ENCODE measurements at places on chromosomes 3 and 15. TPM values are rescaled to one million over a fixed set of nuclear protein-coding genes. Genes with fewer than 3 reads are reported as not detected.

- DNase-seq = no peak
Observed at GRCh38 chr15:51856714-51857380, 27.4 kb downstream of the TMOD3 start.

DNA sequence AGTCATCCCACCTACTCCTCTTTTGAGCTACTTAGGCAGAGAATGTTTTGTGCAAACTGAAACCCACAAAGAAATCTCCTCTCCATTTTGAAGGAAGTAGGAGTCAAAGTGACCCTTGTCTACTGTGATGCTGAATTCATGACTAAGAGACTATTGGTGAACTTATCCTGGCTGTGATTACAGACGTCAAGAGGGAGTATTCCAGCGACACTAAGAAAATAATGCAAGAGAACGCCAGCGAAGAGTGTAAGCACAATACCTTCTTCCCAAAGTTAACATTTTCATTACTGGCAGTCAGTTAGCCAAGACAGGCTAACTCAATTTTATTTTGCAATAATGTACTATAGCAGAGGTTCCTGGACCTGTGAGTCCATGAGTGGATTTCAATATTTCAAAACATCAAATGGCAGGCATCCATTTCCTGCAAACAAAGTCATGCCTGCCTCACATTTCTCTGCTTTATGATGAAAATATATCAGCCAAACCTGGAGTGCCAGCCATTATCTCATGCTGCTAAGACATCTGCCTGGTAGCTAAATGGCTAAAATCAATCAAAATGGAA lies 59.0 kb downstream of the CTNNB1 start:
- no peak for DNase-seq

DNA sequence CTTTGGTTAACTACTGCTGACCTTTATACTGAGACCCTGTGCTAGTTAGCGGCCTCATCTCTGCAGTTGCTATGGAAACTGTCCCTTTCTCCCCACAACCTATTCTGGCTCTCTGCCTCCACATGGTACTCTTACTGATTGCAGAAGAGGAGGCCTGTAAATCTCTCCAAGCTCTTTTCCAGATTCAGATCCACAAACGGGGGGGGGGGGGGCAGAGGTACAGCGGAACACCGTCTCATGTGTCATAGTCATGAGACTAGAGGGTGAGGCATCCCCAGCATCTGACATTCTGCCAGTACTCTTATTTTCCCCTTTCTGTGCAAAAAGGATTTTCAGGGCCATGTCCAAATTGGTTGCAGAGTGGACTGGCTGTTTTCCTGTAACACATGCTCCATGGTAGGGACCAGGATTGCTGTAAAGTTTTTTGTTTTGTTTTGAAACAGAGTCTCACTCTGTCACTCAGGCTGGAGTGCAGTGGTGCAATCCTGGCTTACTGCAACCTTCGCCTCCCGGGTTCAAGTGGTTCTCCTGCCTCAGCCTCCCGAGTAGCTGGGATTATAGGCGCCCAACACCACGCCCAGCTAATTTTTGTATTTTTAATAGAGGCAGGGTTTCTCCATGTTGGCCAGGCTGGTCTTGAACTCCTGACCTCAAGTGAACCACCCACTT lies 8.3 kb upstream of the MAP1A start:
- no peak for DNase-seq

GRCh38 chr15:74384566-74384880 lies 17.1 kb upstream of the CYP11A1 start:
- DNase-seq = no peak

DNA sequence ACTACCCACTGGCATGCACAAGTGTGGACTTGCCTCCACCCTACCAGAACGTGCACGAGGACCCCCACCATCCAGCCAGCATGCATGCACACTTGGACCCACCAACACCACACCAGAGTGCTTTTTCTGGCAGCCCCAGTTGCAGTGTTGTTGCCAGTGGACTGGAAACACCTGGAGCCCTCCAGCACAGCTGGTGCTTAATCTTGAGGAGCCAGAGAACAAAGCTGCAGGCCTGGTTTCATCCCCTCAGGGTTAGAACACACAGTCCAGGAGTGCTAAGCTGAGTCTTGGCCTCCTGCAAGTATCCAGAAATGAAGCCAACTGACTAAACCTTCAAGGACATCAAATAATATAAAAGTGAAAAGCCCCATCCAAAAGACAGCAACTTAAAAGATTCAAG lies 888.0 kb downstream of the NTRK3 start:
- DNase-seq = no peak

GRCh38 chr3:144173491-144173890 lies 201.9 kb downstream of the DIPK2A start:
- no peak for DNase-seq

- peak; percentile 7 for DNase-seq
Observed at GRCh38 chr3:119497820-119498185, 544 bp upstream of the TIMMDC1 start.

- no peak for DNase-seq
Observed at GRCh38 chr3:41673650-41674049, 288.3 kb downstream of the ULK4 start.

DNA sequence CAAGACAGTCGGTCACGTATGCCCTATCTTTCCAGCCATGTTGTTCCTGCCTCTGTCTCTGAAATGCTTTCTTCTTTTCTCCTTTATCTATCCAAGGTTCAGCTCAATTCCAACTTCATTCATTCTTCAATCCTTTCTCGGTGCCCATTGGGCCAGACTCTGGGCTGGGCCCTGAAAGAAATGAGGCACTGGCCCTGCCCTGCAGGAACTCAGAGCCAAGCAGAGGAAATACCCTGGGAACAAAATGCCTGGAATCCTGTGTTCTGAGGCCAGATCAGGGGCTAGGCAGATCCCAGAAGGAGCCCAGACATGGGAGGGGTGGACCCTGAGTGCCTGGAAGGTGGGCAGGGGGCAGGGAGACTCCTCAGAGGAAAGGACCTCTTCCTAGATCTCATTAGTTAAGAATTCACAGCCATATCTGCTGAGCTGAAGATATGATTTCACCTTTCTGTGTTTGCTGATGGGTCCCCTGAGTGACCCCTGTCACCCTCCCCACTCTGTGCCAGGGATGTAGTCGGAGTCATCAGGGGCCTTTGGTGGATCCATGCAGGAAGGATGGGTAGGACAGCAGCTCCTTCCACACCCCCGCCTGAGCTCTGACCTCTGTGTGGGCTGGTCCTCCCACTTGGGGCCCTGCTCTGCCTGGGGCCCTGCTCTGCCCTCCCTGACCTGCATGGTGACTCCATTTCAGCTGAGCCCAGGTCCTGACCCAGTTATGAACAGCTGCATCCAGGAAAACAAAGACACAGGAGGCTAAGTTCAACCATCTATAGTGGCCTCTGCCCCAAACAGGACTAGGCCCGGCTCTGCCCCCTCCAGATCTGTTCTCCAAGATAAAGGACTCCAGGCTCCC lies 5.3 kb upstream of the DAPK2 start:
- DNase-seq = no peak

DNA sequence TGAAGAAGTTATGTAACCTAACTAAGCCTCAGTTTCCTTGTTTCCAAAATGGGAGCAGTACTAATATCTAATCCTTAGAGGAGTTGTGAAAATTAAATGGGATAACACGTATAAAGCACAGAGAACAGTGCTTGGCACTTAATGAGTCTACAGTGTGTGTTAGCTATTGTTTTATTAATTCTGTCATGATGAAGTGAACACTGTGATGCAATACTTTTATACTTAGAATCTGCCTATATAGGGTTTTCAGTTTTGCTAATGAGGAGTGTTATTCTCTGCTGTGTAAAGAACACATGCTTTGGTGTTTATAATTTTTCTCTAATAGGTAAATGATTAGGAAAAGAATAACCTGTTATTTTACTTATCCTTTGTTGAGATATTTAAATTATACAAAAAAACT lies 65.2 kb downstream of the MBNL1 start:
- no peak for DNase-seq

DNA sequence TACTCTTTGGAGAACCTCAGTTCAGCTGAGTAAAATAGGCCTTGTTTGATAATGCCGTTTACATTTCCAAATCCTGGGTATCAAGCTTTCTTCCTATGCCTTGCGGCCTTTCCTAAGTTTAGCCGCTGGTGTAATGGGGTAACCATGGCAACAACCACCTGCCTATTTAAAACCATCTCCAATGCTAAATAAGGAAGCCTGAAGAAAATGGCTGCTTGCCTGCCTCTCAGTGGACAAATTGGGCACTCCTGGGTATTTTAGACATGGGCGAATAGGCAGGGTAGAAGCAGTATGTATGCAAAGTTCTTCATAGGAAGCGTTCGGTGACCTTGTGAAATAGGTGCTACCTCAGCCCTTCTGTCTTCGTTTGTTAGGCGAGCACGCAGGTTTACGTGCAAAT lies 122.7 kb downstream of the DGKG start:
- peak; percentile 38 for DNase-seq

DNA sequence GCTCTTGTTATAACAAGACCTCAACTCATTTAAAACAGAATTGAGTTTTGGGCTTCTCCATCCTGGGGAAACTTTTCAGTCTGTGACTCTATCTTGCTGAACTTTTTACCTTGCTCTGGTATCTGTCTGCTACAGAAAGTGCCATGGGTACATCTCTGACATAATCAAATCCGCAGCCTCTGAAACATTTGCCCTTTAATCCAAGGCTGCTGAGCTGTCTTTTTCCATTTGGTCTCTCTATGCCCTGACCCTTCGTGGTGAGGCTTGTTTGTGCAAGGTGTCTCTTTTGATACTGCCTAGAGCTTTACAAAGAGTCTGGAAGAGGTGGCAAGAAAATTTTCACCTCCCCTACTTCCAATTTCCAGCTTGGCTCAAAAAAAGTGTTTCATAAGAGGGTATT lies 11.3 kb downstream of the TMEM108 start:
- no peak for DNase-seq

- no peak for DNase-seq
Observed at GRCh38 chr3:184240384-184241140, 8.2 kb downstream of the ALG3 start.

DNA sequence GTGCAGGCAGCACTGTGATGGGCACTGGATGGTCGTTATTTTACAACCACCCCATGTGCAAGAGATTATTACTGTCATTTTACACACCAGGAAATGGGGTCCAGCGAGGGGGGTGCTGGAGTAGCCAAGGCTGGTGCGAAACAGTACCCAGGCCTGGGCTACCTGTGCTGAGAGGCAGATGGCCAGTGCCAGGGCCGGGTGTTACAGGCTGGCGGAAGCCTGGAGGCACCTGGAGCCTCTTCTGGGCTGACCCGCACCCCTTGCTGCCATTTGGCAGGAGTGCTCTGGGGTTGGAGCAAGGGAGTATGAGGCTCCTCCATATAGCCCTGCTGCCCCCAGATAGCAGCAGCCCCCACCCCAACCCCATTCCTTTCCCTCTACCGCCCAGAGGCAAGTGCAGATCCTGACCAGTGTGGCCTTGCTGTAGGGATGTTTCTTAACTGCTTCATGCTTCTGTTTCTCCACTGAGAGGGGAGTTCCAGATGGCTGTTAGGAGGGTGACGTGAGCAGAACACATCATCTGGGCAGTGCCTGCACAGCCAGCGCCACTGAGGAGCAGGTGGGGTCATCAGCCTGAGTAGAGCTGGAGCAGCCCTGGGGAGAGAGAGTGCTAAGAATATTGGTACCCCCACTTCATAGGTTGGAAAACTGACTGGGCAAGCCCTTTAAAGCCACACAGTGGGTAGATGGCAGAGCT lies 15.3 kb downstream of the SNX33 start:
- DNase-seq = no peak

GRCh38 chr3:157023226-157023625 lies 136.7 kb downstream of the CCNL1 start:
- DNase-seq = no peak

DNA sequence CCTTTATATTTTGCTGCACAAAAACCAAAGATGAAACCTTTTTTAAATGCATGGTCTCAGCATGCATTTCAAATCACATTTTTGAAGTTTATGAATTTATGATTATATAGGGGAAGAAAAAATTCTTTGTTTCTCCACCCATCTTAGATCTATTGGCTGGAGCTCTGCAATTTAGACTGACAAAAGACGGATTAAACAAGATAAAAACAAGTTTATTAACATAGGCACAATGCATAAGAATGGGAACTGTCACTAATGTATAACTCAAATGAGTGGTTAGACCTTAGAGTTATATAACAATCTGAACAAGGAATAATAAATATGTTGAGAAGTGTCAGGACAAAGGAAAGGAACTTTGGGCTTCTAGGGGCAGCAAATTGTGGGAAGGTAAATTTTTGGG lies 132.5 kb downstream of the SERPINI1 start:
- DNase-seq = no peak

DNA sequence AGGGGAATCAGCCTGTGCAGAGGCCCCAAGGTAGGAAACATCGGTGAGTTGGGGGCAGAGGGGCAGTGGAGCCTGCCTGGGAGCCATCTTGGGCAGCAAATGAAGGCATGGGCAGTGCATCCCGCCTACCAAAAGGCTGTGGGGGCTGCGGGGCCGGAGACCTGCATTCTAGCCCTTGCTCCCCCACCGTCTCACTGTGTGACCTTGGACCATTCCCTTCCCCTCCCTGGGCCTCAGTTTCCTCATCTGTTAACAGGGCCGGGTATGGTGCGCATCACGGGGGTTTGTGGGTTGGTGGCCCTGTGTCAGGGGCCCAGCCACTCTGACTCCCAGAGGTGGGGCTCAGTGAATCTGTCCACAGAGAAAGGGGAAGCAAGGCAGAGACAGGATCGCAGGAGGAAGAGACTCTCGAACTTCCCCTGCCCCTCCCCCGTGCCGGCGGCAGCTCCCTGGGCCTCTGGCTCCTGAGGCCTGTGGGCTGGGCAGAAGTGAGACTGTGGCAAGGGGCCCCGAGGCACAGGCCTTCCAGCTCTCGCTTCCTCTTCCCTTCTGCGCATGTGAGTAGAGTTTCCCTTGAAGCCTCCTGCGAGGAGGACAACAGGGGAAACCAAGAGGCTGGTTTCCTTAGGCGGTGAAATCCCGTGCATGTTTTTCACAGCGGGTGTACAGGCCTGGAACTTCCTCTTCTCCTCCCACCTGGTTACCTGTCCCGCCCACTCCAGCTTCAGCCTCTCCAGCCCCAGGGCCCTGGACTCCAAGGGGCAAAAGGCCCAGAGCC lies 42.9 kb downstream of the IDH2 start:
- no peak for DNase-seq

- peak; percentile 89 for DNase-seq
Observed at GRCh38 chr15:30903497-30904187, at the start of gene FAN1. FAN1 (plus strand) TSS chr15:30903915; CDS start chr15:30904664, 749 bp downstream.

DNA sequence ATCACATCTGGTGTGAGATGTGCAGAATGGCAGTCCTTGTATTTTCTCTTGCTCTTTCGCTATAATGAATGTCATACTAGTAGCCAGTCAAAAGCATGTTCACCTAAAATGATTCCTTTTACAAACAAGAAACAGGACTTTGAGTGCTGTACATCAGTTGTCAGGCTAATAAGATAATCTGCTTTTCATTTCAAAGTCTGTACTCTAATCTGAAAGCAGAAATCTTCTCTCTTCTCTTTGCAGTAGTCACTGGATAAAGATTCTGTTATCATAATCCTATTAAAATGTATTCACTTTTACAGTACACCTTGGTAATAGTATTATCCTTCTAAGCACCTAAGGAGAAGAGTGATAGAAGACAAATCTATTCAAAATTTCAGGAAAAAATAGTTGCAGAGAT lies 300.1 kb downstream of the MFSD1 start:
- DNase-seq = no peak

GRCh38 chr15:60062826-60063225 lies 58.7 kb downstream of the FOXB1 start:
- no peak for DNase-seq

Gene CCR3
- total RNA-seq = not detected

Gene MUC20
- 2.0 TPM for total RNA-seq

Gene THBS1
- 57.1 TPM for total RNA-seq

Gene TMEM44
- 31.8 TPM for total RNA-seq

Gene ISLR2
- 113 TPM for total RNA-seq

Gene SHF
- 49.3 TPM for total RNA-seq
